Activated naive CD8-positive, alpha-beta T cell treated with anti-CD3 and anti-CD28 coated beads for 36 hours (primary cell): ENCODE measurements at places on chromosomes 11 and 22. TPM values are rescaled to one million over a fixed set of nuclear protein-coding genes. Genes with fewer than 3 reads are reported as not detected.

DNA sequence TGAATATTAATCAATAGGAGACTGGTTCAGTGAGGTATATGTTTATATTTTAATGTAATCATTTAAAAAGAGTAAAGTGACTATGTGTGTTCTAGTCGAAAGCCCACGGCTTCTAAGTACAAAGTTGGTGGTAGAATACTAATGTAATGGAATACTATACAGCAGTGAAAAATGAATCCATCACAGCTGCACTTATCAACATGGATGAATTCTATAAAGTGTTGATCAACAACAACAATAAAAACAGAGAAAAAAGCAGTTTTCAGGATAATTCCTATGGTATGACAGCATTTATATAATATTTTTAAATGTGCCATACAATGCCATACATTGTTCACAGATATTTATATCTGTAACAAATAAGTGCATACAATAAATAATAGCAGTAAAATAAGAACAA is 114.1 kb downstream of the SEZ6L start:
- no peak for DNase-seq

DNA sequence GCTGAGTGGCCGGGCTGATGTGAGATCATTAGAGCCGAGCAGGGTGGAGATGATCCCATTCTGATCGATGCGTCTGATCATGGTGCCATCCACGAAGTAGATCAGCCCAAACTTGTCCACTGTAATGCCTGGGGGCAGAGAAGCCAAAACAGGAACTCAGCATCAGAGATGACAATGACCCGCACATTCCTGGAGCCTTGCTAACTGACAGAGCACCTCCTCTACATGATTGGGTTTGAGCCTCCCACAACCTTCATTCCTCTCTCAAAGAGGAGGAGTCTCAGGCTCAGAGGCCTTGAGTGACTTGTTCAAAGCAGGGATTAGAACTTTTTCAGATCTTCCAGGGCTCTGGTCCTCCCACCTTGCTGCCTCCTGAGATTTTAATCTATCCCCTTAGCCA is 133.7 kb upstream of the NARS2 start:
- no peak for DNase-seq

- no peak for DNase-seq
These were observed 11.3 kb downstream of the CECR2 start for GRCh38 chr22:17380359-17381087.

- peak; percentile 51 for DNase-seq
These were observed 61.4 kb upstream of the ASPHD2 start for GRCh38 chr22:26367402-26368245.

GRCh38 chr11:4459500-4459899 is 10.4 kb downstream of the OR52K2 start:
- DNase-seq, result no peak

DNA sequence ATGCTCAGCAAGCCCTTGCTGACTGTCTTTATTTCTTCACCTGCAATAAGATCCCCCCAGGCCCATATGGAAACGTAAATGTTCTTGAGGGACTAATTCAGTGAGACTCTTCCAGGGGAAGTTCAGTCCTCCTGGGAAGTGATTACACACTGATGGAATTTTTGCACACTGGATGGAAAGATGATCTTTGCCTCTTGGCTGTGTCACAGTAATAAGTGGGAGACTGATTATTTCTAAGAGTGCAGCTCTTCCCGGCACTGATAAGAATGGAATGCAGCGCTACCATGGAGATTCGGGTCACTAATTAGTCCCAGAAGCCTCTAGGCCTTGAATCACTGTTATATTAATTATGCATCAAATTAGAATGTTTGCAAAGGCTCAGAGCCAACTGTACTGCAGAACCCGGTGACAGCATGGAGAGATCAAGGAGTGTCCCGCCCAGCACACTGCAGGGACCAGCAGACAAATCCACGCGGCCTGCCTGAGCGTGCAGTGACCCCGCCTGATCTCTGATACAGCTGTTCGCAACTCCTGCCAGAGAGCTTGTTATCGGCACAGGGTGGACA is 178.3 kb downstream of the SNX19 start:
- no peak for DNase-seq

DNA sequence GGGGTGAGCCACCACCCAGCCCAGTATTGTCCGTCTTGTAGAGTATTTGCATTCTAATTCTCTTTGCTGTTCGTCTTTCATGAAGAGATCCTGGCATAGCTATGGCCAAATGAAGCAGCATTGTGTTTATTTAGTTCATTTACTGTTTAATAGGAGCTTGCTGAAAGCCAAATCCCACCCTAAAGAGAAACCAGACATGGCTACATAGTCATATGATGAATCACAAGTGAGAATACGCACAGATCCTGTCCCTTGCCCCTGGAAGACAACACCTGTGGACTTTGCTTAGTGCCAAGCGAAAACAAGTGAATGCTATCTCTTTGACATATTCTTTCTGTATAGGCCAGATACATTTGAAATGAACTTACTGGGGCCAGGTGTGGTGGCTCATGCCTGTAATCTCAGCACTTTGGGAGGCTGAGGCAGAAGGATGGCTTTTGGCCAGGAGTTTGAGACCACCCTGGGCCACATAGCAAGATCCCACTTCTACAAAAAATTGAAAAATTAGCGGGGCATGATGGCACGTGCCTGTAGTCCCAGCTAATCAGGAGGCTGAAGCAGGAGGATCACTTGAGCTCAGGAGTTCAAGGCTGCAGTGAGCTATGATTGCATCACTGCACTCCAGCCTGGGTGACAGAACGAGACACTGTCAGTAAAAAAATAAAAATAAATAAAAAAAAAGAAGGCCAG is 5.1 kb upstream of the ARFGAP3 start:
- no peak for DNase-seq

- no peak for DNase-seq
These were observed 4.4 kb upstream of the FAM181B start for GRCh38 chr11:82738091-82738490.

GRCh38 chr22:27274770-27275449 is 526.6 kb downstream of the MN1 start:
- no peak for DNase-seq

The MRGPRE gene
- total RNA-seq, result not detected

The FREY1 gene
- 0.60 TPM for total RNA-seq

The UBASH3B gene
- total RNA-seq, result 30.6 TPM

The C22orf31 gene
- total RNA-seq, result not detected

The PRG3 gene
- total RNA-seq, result not detected

The SCGB2A2 gene
- not detected for total RNA-seq

The PATE2 gene
- not detected for total RNA-seq
